MG63 (cell line): ENCODE measurements at places on chromosomes 13 and 19. TPM values are rescaled to one million over a fixed set of nuclear protein-coding genes. Genes with fewer than 3 reads are reported as not detected.
A peak's percentile ranks its signal among the peaks of the same experiment; 100 is the strongest.

DNA sequence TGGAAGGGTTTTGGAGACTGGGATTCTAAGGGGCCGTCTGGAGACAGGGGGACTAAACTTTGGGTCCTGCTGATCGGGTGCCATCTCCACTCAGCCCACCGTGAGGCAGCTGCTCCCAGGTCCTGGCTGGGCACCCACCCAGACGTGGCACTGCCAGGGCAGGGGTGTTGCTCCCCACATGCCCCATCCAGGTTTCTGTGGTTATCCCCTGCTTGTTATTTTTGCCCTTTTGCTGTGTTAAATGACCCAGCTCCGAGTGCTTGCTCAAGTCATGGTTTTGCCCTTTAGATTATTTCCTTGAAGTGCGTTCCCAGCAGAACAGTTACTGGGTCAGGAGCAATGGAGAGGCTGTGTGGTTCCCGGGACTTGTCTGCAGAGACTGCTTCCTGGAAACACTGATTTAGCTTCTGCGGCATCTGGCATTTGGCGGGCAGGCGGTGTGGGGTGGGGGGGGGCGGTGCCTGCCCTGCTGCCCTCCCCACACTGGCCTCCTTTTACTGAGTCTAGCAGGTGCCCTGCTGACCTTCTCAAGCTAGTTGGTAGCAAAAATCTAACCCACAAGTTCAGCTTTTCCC, 1.9 kb downstream of the RAB11B start:
- DNase-seq: no peak

DNA sequence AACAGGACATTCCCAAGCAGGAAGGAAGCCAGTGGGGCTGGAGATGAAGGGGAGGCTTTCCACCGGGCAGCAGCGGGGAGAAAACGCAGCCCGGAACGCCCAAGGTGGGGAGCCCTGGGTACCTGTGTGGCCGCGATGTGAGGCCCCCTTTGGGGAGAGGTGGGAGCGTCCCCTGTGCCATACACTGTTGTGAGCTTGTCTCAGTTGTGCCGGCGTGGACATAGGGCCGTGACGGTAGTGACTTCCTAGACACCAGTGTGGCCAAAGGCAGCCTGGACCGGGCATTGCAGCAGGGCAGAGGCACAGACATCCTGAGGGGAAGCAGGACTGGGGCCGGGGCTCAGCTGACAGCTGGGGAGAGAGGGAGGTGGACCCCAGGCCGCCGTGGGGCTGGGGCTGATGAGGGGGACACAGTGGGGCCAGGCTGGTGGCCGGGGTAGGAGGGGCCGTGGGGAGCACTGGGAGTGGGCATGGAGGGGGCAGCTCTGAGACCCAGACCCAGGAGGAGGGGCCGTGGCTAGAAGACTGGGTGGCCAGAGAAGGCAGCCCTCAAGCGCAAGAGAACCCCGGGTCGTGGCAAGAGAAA, 38.5 kb upstream of the TFDP1 start:
- DNase-seq: no peak

DNA sequence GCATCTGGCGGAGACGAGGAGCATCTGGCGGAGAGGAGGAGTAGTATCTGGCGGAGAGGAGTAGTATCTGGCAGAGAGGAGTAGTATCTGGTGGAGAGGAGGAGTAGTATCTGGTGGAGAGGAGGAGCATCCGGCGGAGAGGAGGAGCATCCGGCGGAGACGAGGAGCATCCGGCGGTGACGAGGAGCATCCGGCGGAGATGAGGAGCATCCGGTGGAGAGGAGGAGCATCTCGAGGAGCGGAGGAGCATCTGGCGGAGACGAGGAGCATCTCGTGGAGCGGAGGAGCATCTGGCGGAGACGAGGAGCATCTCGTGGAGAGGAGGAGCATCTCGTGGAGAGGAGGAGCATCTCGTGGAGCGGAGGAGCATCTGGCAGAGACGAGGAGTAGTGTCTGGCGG, 18.6 kb downstream of the C13orf46 start:
- DNase-seq: no peak

- DNase-seq: no peak
These were observed 7.2 kb downstream of the PLEKHF1 start for GRCh38 chr19:29672319-29672932.

DNA sequence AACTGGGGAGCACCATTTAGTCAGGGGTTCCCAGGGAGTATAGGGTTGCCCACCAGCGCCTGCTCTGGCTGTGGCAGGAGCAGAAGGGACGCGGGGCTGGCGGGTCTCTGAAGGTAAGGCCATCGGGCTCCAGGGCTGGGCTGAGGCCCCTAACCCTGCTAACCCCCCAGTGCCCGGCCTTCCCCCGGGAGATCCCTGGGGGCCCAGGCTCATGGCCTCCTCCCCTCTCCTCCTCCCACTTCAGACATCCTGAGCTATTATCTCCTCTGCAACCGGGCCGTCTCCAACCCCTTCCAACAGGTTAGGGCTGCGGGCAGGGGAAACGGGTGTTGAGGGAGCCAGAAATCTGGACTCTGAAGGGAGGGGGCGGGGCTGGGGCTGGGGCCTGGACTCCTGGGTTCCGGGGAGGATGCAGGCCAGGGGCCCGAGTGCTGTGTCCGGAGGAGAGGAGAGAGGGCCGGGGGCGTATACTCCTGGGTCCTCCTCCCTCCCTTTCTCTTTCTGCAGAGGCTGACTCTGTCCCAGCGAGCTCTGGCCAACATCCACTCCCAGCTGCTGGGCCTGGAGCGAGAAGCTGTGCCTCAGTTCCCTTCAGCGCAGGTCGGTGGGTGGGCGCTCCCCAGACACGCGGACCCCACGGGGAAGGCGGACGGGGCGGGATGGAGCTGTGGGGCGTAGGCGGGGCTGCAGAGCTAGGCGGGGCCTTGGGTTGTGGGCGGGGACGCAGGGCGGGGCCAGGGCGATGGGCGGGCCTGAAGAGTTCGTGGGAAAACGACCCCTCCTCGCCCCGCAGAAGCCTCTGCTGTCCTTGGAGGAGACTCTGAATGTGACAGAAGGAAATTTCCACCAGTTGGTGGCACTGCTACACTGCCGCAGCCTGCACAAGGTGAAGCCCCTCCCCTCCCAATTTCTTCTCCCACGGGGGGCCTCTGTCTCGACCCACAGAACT, 15.3 kb downstream of the TTYH1 start:
- DNase-seq: no peak

DNA sequence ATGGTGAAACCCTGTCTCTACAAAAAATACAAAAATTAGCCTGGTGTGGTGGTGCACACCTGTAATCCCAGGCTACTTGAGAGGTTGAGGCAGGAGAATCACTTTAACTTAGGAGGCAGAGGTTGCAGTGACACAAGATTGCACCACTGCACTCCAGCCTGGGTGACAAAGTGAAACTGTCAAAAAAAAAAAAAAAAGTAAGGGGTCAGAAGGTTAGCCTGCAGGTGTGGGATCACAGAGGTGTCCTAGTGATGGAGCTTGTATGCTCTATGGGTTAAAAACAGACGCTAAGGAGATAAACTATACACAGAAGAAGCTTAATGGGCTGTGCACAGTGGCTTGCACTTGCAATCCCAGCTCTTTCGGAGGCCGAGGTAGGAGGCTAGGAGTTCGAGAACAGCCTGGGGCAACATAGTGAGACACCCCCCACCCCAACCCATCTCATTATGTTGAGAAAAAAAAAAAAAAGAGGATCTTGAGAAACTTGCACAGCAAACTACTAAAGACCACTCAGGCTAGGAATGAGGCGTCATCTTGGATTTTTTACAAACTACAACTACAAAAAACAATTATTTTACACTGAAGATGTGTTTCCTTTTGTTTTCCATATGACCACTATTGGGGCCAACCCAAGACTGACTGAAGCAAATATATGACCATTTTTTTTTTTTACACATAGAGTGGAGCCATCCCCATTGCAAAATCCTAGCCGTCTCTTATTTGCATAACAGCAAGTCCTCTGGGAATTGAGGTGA, 7.9 kb downstream of the FOSB start:
- DNase-seq: no peak

GRCh38 chr19:48368936-48369335, 4.8 kb downstream of the SYNGR4 start:
- DNase-seq: no peak

- DNase-seq: no peak
These were observed 304.4 kb downstream of the NALCN start for GRCh38 chr13:101111894-101112293.

- no peak for DNase-seq
These were observed 297.1 kb downstream of the UQCRFS1 start for GRCh38 chr19:28915737-28916460.

- DNase-seq: peak; percentile 59
These were observed 65.4 kb upstream of the WDFY2 start for GRCh38 chr13:51518827-51519226.

- no peak for DNase-seq
These were observed 14.0 kb upstream of the MYADM start for GRCh38 chr19:53853707-53854106.

- no peak for DNase-seq
These were observed 11.6 kb upstream of the FPR3 start for GRCh38 chr19:51783372-51783771.

- DNase-seq: no peak
These were observed 559 bp upstream of the RPL21 start for GRCh38 chr13:27250833-27251165.

- no peak for DNase-seq
These were observed 128.6 kb upstream of the PEG3 start for GRCh38 chr19:56969156-56969555.

GRCh38 chr19:47623921-47624391, 15.0 kb downstream of the BICRA start:
- DNase-seq: no peak

GRCh38 chr19:39969681-39970424, 1.1 kb upstream of the PSMC4 start:
- DNase-seq: no peak

DNA sequence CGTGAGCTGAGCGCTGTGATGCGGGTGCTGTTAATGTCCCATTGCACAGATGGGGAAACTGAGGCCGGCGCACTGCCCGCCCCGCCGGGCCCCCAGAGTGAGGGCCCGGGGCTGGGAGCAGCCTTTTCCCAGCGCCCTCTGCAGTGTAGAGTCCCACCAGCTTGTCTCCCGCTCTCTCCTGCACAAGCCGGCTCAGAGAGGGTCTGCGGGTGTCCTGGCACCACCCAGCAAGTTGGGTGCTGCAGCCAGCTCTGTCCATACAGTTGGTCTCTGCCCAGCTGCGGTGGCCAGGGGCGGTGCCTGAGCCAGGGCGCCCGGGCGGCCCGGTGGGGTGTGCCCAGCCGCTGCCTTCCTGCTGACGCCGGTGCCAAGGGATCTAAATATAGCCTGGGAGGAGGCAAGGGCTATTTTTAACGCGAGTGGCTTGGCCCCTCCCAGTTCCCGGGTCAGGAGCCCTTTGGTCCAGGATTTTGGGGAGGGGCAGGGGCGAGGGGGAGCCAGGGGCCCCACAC, 19.3 kb downstream of the GADD45B start:
- peak; percentile 82 for DNase-seq

DNA sequence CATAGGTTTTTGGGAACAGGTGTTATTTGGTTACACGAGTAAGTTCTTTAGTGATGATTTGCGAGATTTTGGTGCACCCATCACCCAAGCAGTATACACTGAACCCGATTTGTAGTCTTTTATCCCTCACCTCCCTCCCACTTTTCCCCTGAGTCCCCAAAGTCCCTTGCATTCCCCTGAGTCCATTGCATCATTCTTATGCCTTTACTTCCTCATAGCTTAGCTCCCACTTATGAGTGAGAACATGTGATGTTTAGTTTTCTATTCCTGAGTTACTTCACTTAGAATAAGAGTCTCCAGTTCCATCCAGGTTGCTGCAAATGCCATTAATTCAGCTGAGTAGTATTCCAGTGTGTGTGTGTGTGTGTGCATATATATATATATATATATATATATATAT, 97.2 kb upstream of the EDNRB start:
- DNase-seq: no peak

- DNase-seq: no peak
These were observed 41.0 kb upstream of the GRTP1 start for GRCh38 chr13:113404723-113405471.

DNA sequence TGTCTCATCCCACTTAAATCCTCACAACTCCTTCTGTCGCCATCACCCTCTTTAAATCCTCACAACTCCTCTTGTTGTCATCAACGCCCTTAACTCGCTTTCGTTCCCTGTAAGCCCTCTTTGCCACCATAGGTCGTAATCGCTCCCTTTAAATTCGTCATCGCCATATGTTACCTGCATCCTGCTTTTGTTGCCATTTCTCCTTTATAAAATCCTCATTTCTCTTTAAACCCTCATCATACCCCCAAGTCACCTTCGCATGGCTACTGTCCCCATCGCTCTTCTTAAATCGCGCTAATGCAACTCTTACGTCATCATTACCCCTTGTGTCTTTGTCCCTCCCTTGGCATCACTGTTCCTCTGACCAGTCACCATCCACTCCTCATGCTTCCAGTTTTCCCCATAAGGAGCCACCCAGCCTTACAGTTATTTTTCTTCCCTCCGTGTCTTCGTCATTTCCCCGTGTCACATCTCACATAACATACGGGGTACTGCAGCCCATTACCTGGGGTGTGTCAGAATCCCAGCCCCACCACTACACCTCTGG, 539 bp downstream of the PLD3 start:
- no peak for DNase-seq

DNA sequence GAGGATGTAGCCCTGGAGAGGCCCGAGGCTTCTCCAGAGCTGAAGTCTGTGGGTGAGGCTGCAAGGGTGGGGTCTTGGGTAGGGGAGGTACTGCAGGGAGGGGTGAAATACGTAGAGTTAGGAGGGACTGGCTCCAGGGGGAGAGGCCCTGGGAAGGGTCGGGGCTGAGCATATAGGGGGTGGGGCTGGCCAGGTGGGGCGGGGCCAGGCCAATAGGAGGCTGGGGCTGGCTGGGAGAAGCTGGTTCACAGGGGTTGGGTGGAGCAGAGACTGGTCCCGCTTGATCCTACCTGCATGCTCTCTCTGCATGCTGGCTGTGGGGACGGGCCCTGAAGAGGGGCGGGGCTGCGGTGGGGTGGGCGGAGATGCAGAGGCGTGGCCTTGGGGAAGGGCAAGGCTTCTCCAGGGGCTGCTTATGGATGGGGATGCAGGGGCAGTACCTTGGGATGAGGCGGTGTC, 51.9 kb downstream of the CELF5 start:
- peak; percentile 24 for DNase-seq

GRCh38 chr13:20360041-20360491, 127.9 kb upstream of the GJB6 start:
- peak; percentile 68 for DNase-seq

DNA sequence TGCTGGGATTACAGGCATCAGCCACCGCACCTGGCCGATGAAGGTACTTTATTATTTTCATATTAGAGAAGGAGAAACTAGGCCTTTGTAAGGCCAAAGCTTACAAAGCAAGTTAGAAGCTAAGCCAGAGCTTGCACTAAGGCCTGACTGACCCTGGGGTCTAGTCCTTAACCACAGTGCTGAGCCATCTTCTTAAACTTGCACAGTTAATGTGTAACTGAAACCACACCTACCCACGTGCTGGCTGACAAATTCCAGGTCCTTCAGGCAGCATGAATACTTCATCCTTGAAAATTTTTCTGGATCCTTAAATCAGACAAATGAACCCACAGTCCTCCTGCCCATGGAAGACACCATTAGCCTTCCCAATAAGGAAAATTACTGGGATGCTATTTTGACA, 880.6 kb downstream of the UQCRFS1 start:
- no peak for DNase-seq

- DNase-seq: peak; percentile 13
These were observed 2.8 kb downstream of the UBA2 start for GRCh38 chr19:34430738-34431625.

Gene OR10H2
- total RNA-seq: not detected in 2 replicates

Gene JUNB
- 82.5 and 125 TPM in 2 replicates for total RNA-seq

Gene FGF9
- total RNA-seq: 0.92 and 4.3 TPM in 2 replicates

Gene ZSCAN22
- 0.12 and 2.5 TPM in 2 replicates for total RNA-seq

Gene ENOX1
- 1.5 and 2.4 TPM in 2 replicates for total RNA-seq

Gene CTU1
- total RNA-seq: 18.7 and 33.5 TPM in 2 replicates

Gene RDH8
- not detected in 2 replicates for total RNA-seq

Gene SPACA7
- not detected in 2 replicates for total RNA-seq

Gene ACP5
- total RNA-seq: not detected in 2 replicates

Gene ERICH4
- not detected in 2 replicates for total RNA-seq

Gene MISP3
- total RNA-seq: 1.6 and 2.3 TPM in 2 replicates

Gene SKA3
- 13.3 and 18.5 TPM in 2 replicates for total RNA-seq

Gene ZIC2
- 3.7 and 5.2 TPM in 2 replicates for total RNA-seq
